ENCODE measurements at places on chromosomes 2 and 18.

DNA sequence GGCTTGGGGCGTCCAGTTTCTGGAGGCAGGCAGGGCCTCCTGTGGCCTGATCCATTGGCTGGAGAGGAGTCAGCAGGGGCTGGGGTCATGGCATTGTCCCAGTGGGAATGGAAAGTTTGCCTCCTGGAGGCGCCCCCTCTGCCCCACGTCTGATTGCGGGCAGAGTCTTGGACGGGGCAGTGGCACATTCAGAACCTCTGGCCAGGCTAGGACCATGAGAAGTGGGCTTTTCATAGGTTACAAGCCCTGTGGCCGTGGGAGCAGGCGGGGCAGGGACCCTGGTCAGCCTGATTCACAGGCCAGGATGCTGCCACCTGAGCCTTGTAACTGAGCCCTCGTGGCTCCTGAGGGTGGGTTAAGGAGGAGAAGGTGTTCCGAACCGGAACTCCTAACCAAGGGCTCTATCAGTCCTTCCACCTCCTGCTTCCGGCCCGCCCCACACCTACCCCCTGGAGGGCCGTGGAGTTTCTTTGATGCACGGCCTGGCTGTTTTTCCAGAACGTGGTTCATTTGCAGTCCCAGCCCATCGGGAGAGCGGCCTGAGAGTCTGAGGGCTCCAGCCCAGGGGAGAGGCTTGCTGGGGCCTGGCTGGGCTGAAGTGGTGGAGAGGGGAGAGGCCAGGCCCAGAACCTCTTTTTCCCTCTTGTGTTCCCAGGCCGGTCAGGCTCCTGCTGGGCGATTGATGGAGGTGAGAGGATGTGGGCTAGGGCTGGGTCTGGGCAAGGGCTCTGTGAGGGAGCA, 43.9 kb upstream of the PLB1 start:
- no peak for DNase-seq

- DNase-seq, result no peak
Observed at GRCh38 chr2:12949406-12949805, 232.7 kb downstream of the TRIB2 start.

DNA sequence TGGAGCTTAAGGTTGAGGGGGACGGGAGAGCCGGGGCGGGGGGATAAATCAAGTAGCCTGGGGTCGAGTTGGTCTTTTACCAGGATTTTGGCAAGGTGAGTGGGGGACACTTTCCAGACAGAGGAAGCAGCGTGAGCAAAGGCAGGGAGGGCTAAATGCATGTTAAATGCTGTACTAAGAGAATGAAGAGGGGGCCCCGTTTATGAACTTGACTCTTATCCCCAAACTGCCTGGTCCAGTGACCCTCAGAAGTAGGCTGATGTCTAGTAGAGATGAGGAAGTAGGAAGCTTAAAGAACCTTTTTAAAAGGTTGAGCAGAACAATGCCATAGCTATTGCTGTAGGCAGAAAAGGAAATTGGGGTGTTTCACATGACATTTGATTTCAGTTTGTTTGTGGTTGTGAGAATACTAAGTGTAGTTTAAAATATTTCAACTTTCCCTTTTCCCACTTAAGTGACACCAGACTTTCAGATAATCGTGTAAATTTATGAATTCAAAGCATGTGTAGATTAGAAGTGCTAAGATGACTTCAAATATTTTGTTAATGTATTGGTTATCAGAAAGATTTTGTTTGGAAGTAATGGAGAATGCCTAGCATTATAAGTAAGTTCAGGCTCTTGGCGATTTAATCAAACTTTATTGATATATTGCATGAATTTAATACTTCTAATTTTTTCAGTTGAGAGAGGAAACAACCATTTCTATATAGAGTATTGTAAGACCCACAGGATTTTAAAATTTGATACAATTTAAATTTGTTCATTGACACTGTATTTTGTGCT, 1.8 kb downstream of the REL start:
- no peak for DNase-seq

DNA sequence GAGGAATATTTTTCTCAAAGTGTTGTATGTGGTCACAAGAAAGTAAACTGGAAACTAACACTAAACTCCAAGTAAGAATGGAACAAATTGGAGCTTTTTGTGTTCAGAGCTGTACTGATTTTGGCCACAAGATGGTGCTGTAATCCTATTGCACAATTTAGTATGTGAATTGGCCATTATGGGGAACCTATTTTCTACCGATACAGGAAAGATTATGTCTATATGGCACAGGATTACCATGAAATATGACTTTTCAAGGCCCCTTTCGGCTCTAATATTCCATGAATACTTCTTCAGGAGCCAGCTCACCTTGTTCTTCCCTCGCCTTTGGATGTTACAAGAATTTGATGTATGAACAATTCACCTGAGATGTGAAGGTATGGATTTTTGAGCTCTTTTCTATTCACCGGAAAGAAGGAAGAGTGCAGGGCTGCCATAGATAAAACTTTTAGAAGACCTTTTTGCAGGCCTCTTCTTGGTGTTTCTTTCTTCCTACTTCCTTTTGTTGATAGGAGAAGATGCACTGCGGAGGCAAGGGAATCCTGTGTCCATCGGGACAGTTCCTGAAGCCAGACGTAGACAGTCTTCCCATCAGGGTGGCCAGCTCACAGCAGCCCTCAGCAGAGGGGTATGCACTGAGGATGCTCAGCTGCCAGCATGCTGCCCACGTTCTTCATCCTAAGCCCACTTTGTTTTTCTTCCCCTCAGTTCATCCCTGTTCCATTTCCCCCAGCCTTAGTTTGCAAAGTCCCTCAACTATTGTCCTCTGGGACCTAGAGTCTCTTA, 13.3 kb downstream of the MRPL44 start:
- no peak for DNase-seq

DNA sequence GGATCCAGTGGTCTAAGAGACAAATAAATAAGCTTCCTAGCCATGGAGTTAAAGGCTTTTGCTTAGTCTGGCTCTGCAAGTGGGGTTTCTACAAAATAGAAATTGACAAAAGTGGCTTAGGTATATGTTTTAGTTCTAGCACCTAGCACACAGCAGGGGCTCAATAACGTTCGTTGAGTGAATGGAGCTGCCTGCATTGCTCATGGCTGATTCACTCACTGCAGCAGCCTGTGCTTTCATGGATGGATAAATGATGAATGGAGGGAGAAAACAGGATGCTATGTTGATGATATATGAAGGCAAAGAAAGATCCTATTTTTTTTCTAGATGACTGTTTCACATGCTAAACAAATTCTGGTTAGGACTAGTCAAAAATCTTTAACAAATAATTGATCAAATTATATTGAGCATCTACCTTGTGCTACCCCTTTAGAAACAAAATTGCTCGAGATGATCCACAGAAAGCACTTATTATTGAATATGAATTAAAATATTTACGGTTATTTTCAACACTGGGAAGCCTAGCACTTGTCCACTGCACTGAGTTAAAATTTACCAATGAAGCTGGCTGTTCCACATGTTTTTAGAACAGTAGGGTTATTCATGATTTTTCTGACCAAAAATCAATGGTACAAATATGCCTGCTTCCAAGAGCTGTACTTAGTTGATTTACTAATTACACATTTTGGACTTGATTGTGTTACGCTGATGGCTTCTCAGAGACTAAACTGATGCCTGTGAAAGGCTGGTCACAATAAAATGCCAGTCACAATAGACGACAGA, 39.6 kb downstream of the HDHD2 start:
- no peak for DNase-seq

GRCh38 chr18:79914614-79915160, 36.8 kb downstream of the SLC66A2 start:
- DNase-seq, result no peak

DNA sequence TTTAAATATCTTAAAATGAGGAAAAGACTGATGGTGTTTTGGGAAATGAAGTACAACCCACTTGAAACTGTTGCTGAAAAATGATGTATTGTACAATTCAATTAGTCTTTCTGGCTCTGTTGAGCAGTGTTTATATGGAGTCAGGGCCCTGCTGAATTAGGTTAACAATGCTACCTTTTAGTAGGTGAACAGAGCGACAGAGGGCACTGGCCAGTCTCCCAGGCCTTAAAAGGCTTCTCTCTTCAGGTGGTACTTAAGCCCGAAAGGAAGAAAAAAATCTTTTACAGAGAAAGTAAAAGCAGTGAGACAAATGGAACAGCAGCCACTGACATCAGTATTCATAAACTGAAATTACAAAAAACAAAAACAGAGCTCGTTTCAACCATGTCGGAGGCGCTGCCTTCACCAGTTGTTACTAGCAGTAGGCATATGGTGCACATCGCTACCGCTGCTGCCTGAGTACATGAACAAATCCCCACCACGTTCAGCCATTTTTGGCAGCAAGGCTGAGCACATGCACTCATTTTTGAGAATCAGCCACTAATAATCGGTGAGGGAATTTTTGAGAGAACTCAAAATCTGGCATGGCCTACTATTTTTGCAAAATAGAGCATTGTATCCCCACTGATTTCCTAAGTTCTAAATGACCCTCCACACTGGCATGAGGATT, 91.8 kb downstream of the PLEKHM3 start:
- no peak for DNase-seq

DNA sequence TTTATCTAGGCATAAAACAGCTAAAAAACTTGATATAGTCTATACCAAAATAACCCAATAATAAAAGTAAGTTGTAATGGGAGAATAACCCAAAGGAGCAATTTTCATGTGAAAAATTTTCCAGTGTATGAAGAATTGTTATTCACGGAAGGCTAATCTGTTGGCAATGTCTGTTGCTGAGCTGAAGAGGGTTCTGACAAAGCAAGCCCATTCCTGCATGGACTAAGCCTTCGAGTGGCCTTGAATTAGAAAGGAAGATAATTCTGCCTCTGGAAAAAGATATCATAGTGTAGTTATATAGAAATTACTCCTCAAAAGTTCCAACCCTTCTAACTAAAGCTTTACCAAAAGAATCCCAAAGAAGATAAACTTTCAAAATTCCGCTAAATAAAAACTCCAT, 101.5 kb downstream of the MAP2 start:
- no peak for DNase-seq

- DNase-seq, result no peak
Observed at GRCh38 chr2:54815148-54815539, 91.7 kb downstream of the EML6 start.
